ENCODE measurements at places on chromosomes 6 and 20.

DNA sequence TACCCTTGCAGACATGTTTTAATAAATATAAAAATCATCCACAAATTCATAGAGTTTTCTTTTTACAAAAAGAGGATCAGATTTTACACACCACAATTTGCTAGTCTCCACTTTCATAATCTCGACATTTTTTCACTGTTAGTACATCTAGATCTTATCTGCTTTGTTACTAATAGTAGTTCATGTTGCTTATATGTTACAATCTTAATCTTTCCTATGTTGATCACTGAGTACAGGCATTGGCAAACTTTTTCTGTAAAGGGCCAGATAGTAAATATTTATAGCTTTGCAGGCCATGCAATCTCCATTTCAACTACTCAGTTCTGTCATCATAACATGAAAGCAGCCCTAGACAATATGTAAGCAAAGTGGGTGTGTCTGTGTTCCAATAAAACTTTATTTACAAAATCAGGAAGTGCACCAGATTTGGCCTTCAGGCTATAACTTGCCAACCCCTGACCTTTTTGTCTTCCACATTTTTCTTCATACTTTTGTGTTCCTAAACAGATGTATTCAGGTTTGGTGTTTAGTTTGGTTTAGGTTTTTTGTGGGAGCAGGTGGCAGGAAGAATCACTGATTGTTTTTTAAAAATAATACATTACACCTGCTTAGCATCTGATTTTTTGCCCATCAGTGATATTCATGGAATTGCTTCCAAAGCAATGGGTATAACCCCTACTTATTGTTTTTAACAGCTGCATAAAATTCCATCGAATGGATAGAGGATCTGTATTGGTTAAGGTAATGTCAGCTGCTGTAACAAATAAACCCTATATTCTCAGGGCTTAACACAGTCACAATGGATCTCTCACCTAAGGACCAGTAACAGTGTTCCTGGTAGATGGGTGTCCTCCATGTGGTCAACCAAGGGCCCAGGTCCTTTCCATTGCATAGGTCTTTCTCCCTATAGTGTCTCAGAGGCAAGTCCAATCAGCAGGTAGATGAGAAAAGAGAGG, 61.2 kb downstream of the EYA2 start:
- DNase-seq = no peak

DNA sequence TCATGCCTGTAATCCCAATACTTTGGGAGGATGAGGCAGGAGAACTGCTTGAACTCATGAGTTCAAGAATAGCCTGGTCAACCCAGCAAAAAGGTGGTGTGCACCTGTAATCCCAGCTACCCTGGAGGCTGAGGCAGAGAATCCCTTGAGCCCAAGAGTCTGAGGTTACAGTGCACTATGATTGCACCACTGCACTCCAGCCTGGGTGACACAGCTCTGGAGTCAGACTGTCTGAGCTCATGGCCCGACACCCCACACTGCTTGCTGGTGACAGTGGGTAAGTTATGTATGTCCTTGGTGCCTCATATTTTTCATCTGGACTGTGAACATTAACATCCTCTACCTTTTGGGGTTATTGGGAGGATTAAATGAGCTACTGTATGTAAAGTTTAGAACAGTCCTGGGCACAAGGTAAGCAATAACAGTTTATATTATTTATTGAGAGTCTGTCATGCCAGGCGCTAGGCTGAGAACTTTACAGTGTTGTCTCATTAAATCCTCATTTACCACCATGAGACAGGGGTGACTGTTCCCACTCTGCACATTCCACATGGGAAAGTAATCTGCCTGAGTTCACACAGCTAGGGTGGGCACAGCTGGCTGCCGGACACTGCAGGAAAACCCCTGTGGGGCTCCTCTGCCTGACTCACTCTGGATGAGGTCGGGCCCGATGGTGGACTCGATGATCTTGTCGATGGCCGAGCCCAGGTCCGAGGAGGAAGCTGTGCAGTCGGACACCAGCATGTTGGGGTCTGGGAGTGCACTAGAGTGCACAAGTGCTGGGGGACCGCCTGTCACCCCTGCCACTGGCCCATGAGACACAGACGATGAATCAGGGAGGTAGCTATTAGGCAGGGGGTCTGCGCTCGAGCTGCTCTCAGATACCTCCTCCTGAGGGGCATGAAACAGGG, 2.9 kb downstream of the ZNF335 start:
- DNase-seq = no peak

DNA sequence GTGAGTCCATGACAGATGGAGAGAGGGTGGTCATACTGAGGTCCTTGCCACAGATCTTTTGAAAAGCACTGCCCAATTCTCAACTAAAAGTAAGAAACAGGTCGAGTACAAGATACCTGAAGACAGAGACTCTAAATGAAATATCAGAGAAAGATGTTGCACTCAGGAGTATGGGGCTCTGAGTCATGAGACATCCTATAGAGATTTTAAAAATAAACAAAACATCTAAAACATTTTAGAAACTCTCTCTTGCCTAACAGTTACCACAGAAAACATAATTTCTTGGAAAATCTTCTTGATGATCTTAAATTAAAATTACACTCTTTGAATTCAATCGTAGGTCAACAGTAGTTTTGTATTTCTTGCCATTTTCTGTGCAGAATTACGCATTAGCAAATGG, 348.9 kb upstream of the MARCKS start:
- no peak for DNase-seq

GRCh38 chr6:15453622-15454021, 207.8 kb downstream of the JARID2 start:
- no peak for DNase-seq

DNA sequence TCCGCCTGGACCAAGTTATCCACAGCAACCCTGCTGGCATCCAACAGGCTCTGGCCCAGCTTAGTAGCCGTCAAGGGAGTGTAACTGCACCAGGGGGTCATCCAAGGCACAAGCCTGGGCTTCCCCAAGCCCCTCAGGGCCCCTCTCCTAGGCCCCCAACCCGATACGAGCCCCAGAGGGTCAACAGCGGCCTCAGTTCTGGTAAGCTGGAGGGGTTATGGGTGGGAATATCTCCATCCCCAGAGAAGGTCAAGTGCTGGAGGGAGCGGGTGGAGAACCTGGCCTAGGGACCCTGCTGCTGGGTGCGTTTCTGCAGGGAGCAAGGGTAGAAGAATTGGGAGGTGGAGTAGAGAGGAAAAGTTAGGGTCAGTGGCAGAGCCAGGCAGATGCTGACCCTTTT, 12.9 kb downstream of the PRRC2A start:
- DNase-seq = no peak

DNA sequence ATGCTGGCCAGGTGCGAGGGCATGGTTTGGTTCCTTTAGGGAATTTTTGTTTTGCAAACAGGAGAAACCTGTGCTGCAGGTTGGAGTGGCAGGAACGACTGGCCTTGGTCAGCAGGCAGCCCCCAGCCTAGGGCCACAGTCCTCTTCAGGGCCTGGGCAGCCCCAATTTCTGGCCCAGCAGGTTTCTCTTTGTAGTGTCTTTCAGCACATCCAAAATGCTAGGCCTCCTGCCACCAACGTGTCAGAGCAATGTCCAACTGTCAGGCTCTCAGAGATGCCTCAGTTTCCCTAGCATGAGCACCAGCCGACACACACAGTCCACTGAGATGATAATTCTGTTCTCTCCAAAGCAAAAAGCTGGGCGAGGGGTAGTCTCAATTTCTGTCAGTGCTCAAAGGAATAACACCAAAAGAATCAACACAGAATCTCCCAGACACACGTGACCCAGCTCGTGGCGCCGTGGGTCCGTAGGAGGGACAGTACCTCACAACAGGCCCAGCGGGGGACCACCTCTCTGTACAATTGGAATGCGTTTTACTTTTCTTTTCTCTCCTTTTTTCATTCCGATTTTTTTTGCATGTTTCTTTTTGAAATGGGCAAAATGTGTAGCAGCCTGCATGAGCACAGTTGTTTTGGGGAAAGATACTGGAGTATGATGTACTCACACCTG, 125.9 kb downstream of the TAF4 start:
- DNase-seq = no peak

- no peak for DNase-seq
Observed at GRCh38 chr6:124941259-124941658, 21.0 kb upstream of the RNF217 start.

DNA sequence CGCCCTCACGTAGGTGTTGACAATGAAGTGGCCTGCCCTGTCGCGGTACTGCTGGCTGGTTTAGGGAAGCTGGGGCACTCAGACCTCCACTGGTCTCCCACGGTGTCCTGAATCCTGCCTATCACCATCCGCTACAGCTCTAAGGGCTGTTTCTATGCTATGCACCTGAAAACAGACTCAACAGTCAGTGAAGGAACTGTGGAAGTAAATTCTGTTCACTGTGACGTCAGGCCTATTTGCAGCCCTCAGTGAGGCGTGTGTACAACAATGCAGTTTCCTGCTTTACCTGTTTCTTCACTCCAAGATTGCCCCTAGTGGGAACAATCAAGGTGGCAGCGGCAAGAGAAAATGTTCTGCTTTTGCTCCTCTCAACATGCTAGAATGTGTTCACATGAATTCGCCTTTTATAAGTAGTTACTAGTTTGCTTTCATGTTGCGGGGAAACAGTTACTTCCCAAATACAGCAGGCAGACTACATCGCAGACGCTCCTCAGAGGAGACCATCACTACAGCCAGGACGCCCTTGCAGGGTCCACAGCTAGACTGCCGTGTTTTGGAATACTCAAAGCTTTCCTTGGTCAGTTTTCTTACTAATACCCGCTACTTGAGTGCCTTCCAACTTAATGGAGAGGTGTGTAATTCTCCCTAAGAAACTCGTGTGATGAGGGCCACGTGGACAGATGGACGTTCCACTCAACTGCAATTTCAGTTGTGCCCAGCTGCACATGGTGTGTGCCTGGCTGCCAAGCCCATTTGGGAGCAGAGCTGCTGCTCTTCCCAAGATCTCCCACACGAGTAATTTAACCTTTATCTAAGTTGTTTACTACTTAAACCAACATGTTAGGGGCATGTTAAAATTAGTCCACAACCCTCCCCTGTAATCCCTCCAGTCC, 25.4 kb downstream of the DIDO1 start:
- DNase-seq = no peak

DNA sequence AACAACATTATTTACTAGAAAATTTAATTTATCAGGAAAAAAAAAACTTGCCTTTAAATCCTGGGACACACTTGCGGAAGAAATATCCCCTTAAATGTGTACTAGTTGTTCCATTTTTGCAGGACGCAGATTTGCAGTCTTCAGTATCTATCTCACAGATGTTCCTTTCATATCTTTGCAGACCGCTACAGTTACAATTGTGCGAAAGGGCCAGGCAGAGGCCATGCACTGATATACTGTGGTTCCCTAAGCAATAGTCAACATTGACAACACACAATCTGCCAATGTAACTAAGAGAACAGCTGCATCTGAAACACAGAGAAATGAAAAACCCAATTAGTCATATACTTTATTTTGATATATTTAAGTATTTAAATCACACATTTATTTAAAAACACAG, 411.2 kb downstream of the EYS start:
- DNase-seq = no peak

- DNase-seq = no peak
Observed at GRCh38 chr6:149212206-149212605, 105.3 kb upstream of the TAB2 start.

GRCh38 chr6:21022343-21023107, 488.3 kb downstream of the CDKAL1 start:
- no peak for DNase-seq

- no peak for DNase-seq
Observed at GRCh38 chr6:98929498-98930060, 18.2 kb downstream of the FBXL4 start.

DNA sequence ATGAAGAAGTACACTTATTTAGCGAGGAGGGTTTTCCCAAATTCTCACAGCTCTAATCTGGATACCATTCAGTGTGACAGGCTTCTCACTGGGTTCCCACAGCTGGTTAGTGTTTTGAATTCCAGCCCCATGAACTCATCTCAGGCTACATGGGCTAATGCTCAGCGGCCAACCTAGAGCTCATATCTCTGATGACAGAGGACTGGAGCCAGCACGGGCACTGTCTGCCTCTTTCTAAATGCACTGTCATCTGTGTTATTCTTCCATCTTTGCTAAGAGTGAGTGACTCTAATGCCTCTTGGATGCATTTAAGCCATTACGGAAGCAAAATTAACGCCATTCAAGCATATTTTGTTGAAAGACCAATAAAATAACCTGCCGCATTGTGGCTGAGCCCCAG, 308.9 kb upstream of the JAG1 start:
- peak; percentile 84 for DNase-seq

DNA sequence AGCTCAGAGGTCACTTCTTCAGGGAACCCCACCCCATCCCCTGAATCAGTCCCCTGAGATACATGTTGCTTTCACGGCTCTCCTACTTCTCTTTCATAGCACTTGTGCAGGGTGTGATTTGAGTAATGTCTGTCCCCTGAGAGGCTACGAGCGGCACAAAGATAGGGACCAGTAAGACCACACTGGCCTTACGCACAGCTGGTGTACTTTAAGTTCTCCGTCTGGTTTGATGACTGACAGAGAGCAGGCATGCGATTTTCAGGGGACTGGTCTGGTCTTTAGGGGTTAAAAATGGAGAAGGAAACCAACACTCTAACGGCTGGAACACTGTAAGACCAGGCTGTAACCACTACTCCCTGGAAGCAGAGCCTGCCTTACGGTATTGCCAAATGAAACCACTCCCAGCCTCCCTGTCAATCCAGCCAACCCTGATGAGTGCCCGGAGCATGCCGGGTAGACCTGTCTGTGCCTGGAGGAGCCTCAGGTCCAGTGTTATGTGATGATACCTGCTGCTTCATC, 47.1 kb downstream of the ELMO2 start:
- no peak for DNase-seq

GRCh38 chr6:152008779-152009178, 201.3 kb downstream of the ESR1 start:
- no peak for DNase-seq

DNA sequence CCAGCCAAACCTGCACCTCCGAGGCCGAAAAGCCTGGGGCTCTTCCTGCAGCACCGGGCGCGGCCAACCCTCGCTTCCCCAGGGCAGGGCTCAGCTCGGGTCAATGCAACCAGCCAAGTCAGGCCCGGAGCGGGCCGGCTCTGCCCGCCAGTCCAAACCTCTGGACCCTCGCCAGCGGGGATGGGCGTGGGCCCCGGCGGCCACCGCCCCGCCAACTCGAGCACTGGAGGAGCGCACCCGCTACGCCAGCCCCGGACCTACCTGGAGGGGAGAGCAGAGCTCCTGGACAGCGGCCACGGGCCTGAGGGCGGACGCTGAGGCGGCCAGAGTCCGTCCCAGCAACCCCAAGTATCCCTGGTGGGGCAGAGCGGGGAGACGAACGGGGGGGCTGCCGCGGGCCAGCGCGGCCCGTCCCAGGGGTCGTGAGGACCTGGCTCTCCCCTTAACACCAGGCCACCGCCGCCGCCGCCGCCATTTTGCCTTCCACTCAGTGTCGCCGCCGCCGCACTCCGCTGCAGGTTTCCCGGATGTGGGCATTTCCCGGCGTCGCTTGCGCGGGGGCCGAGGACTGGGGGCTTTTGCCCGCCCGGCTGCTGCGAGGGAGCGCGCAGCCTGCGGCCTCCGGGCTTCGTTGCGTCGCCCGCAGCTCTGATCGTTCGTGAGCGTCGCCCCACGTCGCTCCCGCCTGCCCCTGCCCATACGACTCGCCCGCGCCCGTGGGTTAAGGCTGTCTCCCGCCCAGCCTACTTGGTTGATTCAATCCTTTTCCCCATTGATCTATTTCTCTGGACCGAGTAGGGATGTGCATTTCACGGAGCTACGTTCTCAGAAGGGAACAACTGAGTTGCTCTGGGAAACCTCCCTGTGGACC, at the start of gene LATS1:
Gene LATS1, minus strand, starts transcription at position 514 of the 871 bp plus-strand sequence. CDS start 15,975 bp downstream, outside the sequence.
- peak; percentile 68 for DNase-seq

- no peak for DNase-seq
Observed at GRCh38 chr20:61328911-61329558, 77.0 kb downstream of the CDH4 start.

GRCh38 chr20:58633161-58634053, 17.7 kb upstream of the STX16 start:
- no peak for DNase-seq

- DNase-seq = no peak
Observed at GRCh38 chr20:61096463-61096862, 155.6 kb upstream of the CDH4 start.
